ENCODE measurements at places on chromosomes 4 and X. TPM values are rescaled to one million over a fixed set of nuclear protein-coding genes. Genes with fewer than 3 reads are reported as not detected.

Gene SMIM10L2A
- total RNA-seq, result 0.46 TPM

Gene SLC26A1
- total RNA-seq, result 0.09 TPM

DNA sequence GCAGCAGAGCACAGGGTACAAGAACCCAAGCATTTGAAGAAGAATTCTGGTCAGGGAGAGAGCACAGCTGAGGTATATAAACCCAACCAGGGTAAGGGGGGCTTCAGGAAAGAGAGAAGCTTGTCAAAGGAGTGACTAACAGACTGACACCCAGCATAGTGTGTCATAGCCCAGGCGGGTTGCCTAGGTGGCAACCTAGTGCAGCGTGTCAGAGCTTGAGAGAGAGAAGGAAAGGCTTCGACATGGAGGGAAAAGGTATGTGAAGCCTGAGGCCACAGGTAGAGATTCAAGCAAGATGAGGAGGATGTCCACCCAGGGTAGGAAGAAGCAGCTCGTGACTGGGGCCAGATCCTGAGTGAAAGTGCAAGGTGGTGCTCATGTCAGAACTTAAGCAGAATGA is 8.5 kb upstream of the ANTXR2 start:
- no peak for DNase-seq

DNA sequence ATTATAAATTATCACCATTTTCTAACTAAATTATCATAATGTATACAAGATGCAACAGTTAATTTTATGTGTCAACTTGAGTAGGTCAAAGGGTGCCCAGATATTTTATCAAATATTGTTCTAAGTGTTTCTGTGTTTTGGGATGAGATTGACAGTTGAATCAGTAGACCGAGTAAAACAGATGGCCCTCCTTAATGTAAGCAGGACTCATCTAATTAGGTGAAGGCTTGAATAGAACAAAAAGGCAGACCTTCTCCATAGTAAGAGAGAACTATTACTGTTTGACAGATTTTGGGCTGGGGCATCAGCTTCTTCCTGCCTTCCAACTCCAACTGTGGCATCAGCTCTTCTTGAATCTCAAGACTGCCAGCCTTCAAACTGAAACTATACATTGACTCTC is 185.8 kb downstream of the TRAM1L1 start:
- DNase-seq, result no peak

DNA sequence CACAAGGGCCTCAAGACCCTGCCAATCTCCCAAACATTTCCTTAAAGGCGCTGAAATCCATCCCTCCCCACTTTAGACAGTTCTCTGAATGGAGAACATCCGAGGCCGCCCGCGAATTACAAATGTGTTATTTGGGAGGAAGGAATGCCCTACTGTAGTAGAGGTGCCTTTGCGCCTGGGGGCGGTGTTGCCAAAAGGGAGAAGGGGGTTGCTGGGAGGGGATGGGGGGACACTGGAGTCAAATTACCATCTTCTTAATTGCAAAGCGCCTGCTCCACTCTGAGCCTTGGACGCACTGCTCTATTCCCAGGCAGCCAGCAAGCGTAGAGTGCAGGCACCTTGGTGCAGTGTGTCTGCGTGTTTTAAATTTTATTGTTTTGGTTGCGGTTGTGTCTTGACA is 2.7 kb downstream of the TMEM255A start:
- DNase-seq, result no peak

DNA sequence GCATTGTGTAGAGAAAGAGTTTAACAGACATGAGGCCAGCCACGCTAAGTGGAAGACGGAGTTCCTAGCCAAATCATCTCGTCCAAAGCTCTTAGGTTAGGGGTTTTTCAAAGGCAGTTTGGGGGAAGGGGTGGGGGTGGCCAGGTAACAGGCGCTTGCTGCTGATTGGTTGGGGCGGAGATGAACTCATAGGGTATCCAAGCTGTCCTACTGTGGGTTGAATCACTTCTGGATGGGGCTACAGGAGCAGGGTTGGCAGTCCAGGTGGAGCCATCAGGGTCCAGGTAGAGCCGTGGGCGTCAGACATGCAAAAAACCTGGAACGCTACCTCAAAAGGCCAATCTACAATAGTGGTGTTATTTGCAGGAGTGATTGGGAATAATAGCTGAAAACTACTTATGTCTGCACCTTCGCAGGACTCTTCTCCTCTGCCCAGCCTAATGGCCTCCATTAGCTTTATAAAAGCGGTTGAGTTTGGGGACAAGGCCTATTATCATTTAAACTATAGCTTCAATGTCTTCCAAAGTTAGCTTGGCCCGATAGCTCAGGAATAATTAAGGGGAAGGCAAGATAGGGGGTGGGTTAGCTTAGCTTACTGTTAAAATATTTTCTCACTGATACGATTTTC is 579.6 kb downstream of the NLGN4X start:
- DNase-seq, result no peak

DNA sequence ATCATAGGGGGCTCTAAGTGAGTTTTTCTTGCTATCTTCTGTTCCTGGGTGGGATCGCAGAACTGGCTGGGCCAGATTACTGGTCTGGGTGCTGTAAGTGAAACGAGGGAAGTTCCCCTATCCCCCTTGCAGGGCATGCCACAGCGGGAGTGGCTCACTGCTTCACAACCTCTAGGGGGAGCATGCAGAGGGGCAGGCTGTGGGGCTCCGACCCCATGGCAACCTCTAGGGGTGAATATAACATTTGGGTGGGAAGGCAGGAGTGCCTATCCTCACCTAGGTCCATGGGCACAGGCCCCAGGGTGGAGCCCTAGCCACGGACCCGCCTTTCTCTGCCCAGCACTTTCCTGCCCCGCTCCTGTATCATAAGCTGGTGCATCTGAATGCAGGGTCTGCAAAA is 1.7 kb upstream of the RRAGB start:
- no peak for DNase-seq

- no peak for DNase-seq
Measured at GRCh38 chrX:40095583-40096394, 2.0 kb downstream of the BCOR start.

- DNase-seq, result no peak
Measured at GRCh38 chr4:78862314-78862737, 76.9 kb downstream of the PAQR3 start.

DNA sequence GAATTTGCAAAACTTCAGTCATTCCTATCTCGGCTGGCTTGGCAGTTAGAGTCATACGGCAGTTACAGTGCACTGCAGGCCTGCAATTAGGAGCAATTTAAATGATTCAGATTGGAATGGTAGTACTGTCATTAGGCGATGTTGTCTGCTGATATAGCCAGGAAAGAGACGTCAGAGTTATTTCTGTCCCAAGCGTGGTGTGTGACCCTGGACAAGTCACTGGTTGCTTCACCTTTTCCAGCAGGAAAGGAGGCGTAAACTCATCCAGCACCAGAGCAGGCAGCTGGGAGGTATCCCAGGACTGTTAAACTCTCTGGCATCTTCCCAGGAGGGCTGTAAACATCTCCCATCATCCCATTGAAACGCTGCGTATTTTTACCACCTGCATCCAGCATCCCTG is 836 bp upstream of the LNX1 start:
- DNase-seq, result no peak
